Tongue (tissue), 3 donors: ENCODE measurements at places on chromosomes 5 and 9. TPM values are rescaled to one million over a fixed set of nuclear protein-coding genes. Genes with fewer than 3 reads are reported as not detected.

GRCh38 chr9:7394002-7394774, 405.4 kb downstream of the DMAC1 start:
- DNase-seq: no peak

DNA sequence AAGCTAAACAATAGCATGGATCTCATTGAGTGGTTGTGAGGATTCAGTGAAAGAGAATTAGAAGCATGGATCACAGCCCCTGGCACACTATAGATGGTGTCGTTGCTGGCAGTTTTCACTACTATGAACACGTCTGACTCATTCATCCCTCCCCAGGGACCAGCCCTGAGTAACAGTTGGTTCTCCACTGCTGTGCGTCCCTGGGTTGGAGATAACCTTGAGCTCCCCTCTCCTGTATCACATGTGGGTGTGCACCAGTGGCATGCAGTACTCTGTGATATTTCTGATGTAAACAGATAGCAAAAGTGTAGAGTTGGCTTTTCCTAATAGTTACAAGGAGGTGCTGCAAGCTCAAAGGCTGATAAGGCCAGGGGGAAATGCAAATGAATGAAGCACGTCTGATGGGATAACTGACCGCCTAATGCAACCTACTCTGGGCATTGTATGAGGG, 8.8 kb upstream of the LCP2 start:
- DNase-seq: peak; percentile 22

The ACOT12 gene
- not detected for total RNA-seq

DNA sequence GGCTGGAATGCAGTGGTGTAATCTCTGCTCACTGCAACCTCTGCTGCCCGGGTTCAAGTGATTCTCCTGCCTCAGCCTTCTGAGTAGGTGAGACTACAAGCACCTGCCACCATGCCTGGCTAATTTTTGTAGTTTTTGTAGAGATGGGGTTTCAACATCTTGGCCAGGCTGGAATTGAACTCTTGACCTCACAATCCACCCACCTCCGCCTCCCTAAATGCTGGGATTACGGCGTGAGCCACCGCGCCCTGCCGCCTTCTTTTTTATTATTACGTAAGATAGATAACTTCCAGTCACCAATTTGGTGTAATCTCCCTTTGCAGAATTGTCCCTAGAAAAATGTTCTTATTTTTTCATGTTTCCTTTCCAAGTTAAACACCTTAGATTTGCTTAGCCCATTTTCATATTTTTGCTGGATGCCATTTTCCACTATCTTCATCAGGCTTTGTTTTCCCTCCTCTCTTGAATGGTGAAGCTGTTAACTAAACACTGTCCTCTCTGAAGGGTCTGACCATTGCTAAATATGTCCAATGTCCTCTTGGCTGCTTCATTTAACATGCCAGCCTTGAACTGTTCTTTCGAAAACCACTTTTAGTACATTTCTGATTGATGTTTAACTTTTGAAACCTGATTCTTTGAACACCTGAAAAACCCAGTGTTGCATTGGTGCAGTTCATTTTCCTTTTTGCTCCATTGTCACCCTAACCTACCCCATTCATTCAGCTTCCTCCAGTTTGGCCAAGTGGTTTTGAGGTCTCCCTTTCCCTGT, 135.1 kb upstream of the PIK3R1 start:
- DNase-seq: no peak

- DNase-seq: no peak
These were observed 6.7 kb downstream of the MYO10 start for GRCh38 chr5:16929347-16929746.

The RLN2 gene
- total RNA-seq: not detected
